ENCODE measurements at places on chromosomes 1 and 21. TPM values are rescaled to one million over a fixed set of nuclear protein-coding genes. Genes with fewer than 3 reads are reported as not detected.

- DNase-seq, result no peak
Measured at GRCh38 chr1:206020393-206021007, 3.2 kb downstream of the CTSE start.

DNA sequence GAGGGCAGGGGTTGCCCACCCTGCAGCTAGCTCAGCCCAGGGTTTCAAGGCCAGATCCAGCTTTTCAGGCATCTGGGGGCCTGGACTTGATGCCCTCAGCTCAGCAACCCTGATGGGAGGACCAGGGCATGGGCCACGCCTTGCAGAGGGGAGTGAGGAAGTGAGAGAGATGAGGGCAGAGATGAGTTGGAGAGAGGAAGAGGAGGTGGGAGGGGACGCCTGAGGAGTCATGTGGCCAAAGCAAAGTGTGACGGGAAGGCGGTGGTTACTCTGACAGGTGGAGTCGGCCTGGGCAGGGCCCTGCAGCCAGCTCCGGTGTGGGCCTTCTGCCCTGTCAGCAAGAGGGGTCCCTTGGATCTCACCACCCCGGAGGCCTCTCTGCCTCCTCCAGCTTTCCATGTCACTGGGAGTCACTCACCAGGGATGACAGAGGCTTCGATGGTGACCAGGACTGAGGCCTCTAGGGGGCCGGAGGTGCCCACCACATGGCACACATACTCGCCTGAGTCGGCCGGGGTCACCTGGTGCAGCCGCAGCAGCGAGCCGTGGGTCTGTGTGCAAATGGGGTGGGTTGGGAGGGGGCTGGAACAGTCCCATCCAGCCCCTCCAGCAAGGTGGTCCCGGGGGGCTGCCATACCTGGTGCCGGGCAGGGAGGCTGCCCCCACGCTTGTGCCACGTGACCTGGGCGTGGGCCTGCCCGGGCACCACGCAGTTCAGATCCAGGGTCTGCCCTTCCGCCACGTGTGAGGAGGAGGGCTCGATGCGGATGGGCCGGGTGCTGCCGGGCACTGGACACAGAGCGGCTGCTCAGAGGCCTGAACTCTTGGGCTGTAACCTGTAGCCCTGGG is 40.4 kb downstream of the LDLRAD2 start:
- DNase-seq, result no peak

DNA sequence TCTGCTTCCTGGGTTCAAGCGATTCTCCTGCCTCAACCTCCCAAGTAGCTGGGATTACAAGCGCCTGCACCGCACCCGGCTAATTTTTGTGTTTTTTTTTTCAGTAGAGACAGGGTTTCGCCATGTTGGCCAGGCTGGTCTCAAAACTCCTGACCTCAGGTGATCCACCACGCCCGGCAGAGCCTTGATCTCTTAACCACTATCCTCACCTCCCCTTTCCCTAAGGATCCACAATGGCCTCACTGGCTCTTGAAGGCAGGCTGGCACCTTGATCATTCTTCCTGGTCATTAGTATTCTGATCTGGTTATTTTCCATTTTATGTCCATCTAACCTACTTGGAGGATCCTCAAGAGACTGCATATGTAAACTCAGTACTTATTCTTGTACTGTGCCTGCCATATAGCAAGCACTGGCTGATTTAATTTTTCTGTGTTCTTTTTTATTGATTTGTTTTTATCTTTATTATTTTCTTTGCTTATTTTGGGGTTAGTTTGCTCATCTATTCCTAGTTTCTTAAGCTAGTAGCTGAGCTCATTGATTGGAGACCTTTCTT is 6.3 kb downstream of the RCC1 start:
- DNase-seq, result no peak

GRCh38 chr1:236165238-236165981 is 23.1 kb downstream of the GPR137B start:
- DNase-seq, result no peak

The DNASE2B gene
- total RNA-seq, result not detected

DNA sequence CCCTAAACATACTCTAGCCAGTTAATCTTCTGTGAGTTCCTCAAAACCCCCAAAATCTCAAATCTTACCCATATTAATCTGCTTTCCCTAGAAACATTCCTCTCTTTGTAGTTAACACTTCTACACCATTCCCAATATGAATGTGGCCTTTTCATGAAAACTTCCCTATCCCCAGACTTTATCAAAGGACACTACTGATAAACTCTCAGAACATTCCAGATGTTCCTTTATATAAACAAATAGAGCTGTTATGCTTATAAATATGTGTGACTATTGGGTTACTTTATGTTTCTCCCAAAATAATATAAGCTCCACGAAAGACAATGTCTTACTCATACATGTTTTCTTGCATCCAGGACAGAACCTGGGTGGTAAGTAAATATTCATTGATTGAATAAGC is 205.4 kb upstream of the NFIA start:
- no peak for DNase-seq

The HORMAD1 gene
- total RNA-seq, result not detected

The RCSD1 gene
- 121 TPM for total RNA-seq

The RHD gene
- not detected for total RNA-seq

- DNase-seq, result no peak
Measured at GRCh38 chr1:20684651-20685050, 23.5 kb upstream of the DDOST start.

The GJA9 gene
- total RNA-seq, result not detected

The AMPD1 gene
- total RNA-seq, result 8.1 TPM

The KCNK1 gene
- total RNA-seq, result not detected

GRCh38 chr21:32516756-32517649 is 68.3 kb downstream of the TCP10L start:
- DNase-seq, result no peak

- peak; percentile 12 for DNase-seq
Measured at GRCh38 chr1:245516284-245516759, 361.5 kb downstream of the KIF26B start.

DNA sequence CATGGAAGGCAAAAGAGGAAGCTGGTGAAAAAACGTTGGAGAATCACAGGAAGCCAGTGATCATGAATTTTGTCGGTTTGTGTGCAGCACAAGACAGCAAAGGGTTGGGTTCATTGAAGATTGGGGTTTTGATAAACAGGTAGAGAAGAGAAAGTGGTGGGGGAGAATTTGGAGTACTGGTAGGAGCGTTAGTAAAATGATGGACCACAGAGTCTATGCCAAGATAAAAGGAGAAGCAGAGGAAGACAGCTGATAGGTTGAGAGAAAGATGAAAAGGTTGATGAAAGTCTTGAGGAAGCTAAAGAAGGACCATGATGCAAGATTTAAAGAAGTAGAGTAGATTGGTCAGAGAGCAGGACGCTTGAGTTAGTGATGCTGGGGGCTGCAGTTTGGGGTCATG is 156.8 kb upstream of the POU3F1 start:
- no peak for DNase-seq

- DNase-seq, result no peak
Measured at GRCh38 chr1:206516728-206516990, 9.3 kb downstream of the RASSF5 start.

DNA sequence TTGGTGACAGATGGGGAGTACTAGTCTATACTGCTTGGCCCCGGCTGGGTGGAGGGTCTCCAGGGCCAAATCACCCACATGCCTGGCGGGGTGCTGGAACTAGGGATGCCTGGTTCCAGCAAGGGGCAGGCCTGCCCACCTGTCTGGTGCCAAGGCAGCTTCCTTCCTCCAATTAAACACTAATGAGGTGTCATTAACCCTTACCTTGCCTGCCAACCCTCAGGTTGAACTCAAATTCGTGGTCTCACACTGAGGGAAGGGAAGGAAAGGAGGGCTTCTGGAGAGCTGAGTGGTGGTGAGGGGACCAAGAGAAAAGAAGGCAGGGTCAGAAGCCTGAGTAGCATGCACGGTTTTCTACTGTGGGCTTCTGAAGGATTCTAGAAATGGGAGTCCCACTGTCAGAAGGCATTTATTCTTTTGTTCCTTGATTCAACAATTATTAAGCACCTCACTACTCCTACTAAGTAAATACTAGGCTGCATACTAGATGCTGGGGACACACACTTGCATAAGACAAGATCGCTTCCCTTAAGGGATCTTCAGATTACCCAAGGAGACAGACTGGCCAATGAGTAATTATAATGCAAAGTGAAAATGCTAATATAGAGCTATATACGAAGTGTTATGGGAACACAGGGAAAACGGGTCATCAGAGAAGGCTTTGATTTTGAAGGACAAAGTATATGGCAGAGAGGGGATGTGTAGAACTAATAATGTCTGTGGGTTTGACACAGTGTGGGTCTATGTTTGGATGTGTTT is 5.9 kb upstream of the EFNA3 start:
- no peak for DNase-seq

The TEDDM1 gene
- total RNA-seq, result not detected

The GPR3 gene
- total RNA-seq, result 0.16 TPM

The NFASC gene
- total RNA-seq, result 0.80 TPM

GRCh38 chr1:236663934-236664333 is 22.4 kb upstream of the ACTN2 start:
- no peak for DNase-seq

GRCh38 chr1:5780324-5780716 is 211.9 kb downstream of the NPHP4 start:
- DNase-seq, result no peak

DNA sequence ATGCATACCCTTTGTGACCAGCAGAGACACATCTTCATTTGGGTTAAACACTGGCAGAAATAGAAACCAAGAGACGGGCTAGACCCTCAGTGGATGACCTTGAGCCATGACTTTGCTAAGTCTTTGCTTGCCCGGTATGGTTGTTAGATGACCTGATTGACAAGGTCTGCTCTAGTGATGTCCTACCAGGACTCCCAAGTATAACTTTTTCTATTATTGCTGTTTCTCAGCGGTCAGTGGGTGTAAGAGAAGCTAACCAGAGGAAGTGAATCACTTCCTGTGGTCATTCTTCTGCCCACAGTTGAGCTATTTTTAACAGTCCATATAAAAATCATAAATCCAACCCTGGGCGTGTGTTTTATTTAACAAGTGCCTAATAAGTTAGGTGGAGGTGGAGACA is 126.2 kb upstream of the ETS2 start:
- peak; percentile 87 for DNase-seq

DNA sequence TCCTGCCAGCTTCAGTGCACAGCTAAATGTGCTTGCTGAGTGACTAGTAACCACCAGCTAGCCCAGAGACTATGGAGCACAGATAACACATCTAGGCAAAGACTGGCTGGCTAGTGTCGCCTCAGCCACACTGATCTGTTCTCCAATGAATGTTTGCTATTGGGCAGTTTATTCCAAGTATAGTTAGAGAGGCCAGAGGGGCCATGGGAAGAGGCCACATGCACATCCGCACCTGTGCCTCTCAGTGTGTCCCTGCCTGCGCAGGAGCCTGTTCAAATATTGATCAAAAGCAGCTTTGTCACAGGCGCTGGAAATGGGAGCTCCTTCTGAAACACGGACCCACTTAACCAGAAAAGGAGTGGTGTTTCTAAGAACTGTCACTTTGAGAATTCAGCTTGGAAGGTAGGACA is 51.3 kb upstream of the ATP1A1 start:
- DNase-seq, result no peak

DNA sequence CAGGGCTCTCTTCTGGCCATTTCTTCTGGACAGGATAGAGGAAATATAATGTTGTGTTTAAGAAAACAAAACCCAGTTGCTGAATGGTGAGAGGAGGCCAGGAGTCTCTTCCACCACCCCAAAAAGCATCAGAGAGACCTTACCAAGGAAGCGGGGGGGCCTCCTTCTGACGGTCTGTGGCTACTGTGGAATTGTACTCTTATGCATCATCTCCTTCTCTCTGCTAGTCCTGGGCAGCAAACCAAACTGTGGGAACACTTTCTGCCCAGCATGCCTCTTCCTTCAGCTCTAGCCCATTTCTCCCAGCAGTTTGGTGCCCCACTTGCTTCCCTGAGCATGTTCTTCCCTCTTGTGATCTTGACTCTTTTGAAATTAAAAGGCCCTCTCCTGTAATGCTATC is 157.7 kb downstream of the HHIPL2 start:
- peak; percentile 72 for DNase-seq

The OSCP1 gene
- 9.4 TPM for total RNA-seq

The CADM3 gene
- 1.4 TPM for total RNA-seq

DNA sequence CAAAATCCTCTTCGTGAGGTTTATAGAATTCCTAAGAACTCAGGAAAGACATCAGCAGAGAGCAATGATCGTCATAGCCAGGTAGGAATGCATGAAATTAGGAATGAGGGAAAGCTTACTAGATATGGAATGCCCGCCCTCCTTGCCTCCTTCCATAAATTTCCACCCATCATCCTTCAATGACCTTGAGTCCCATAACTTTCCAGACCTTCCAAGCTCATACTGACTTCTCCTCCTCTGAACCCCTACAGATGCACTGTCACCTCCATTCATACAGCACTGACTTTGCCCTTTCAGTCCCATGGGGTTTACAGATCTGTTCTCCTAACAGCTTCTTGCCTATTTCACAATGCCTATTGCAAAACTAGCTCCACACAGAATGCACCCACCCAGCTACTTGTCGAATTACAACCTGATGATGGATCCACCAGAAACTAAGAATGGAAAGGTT is 23.8 kb upstream of the PPP1R15B start:
- DNase-seq, result no peak

The ATP1A2 gene
- total RNA-seq, result 28.2 TPM

DNA sequence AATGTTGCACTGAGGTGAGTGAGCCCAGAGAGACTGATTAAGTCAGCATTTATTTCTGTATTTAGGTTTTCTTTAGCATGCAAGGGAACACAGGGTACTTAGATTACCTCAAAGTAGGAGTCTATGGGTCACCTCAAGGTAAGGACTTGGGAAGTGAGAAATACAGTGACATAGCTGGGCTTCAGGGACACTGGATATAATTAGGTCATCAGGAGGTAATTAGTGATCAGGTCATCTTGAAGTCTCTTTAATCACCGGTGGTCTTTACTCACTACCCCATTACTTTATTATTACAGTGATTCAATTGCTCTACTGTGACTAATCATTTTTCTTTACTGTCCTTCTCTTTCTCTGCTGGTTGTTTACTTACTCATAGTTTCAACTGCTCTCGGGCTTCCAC is 59.9 kb upstream of the KCNK1 start:
- no peak for DNase-seq

DNA sequence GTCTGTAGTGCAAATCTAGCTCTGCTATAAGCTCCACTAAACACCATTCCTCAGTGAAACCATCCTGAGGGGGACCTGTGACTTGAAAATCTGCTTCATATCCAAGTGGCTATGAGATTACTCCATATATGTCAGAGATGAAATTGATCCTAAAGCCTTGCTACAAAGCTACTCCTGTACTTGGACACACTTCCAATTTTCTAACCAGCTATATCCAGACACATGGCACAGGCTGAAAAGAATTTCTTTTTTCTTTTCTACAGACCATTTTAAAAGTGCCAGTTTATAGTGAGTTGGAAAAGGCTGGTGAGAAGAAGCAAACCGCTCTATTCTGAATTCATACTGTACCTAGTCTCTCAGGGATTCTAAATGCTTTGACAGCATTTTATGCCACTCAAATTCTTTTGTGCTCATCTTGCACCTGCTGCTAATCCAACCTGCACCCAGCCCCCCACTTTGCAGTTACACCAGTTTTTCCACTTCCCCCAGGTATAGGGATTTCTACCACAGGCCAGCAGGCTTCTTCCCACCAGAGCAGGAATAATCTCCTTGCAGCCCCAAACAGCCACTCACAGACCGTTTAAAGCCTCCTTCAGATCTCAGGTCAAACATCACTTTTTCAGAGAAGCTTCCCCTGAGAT is 112.5 kb downstream of the RERE start:
- DNase-seq, result no peak

The TMPRSS3 gene
- not detected for total RNA-seq

Data from myocyte (in vitro differentiated cells).